Left renal cortex interstitium (tissue), 4 donors: ENCODE measurements at places on chromosomes 5 and 9.

- DNase-seq, result peak; percentile 67
These were observed at the start of gene DAPK1 for GRCh38 chr9:87497604-87498045. TSS of gene DAPK1 (plus strand) at chr9:87497867. CDS start at chr9:87499078, 1,211 bp downstream.

DNA sequence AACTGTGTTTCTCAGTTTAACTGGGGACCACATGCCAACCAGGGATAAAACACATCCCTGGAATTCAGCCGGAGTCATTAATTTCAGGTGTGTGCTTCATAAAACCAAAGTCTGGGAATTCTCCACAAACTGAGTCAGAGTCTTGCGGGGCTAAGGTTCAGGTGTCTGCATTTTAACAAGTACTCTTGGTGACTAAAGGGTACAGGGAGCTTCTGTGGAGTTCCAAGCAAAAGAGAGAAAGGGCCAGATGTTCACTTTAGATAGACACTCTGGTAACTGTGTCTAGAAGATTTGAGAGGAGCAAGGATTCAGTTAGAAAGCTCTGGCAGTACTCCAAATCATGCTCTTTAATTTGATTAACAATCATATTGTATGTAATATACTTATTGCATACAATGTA is 4.0 kb downstream of the NADK2 start:
- DNase-seq, result no peak

DNA sequence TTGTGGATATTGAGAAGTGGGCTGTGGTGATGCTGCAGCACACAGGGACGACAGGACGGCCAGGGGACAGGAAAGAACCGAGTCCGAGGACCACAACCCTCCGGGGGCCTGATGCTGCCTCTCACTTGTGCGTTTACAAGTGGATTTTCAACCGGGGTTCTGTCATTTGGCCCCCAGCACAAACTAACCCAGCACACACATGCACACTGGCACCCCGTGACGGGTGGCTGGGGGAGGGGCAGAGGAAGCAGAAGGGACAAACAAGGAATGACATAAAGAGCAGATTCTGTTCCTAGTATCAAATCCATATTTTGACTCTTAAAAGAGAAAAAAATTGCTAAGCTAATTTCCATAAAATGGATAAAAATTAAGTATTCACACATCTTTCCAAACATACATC is 18.3 kb upstream of the ZFYVE16 start:
- DNase-seq, result no peak

GRCh38 chr5:15371184-15371583 is 128.8 kb upstream of the FBXL7 start:
- no peak for DNase-seq

GRCh38 chr5:115858396-115858795 is 16.7 kb downstream of the AP3S1 start:
- no peak for DNase-seq

GRCh38 chr9:135212961-135213360 is 125.5 kb downstream of the OLFM1 start:
- DNase-seq, result no peak

- no peak for DNase-seq
These were observed 143.1 kb upstream of the RANBP3L start for GRCh38 chr5:36444582-36445418.

- DNase-seq, result no peak
These were observed 7.6 kb downstream of the PCYOX1L start for GRCh38 chr5:149365418-149365817.

DNA sequence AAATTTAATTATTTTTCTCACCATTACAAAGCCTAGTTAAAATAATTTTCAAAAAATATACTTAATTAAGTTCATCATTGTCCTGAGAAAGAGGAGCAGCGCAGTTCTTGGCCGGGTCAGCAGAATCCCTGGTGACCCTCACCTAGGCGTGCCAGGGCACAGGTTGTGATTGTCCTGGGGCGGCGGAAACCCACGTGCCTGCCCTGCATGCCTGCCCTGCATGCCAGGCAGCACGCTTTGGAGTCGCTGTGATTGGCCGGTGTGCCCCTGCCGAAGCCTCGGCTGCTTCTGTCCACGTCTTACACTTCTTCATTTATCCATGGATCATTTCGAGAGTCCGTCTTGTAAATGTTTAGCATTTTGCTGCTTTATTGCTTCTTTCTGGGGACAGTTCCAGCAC is 25.6 kb downstream of the SLC12A2 start:
- DNase-seq, result no peak

GRCh38 chr9:82376677-82377232 is 388.2 kb downstream of the SPATA31D1 start:
- DNase-seq, result no peak

DNA sequence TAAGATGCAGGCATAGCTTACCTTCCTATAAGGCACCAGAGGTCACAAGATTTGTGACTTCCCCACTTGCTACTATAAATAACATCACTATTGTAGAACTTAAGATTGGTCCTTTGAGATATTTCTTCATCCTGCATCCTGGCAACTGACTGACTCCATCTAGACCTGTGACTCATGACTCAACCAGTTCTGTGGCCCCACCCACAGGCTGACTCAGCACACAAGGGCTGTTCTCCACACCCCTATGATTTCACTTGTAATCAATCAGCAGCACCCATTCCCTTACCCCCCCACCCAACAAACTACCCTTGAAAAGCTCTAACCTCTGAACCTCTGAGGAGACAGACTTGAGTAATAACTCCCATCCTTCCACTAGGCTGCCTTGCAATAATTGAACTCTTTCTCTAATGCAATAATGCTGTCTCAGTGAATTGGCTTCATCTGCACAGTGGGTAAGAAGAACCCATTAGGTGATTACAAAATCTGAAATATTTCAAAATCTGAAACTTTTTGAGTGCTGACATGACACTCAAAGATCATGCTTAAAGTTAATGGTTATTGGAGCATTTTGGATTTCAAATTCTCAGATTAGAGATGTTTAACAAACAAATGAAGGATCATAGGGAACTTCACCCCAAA is 296.7 kb downstream of the ARL15 start:
- DNase-seq, result no peak

DNA sequence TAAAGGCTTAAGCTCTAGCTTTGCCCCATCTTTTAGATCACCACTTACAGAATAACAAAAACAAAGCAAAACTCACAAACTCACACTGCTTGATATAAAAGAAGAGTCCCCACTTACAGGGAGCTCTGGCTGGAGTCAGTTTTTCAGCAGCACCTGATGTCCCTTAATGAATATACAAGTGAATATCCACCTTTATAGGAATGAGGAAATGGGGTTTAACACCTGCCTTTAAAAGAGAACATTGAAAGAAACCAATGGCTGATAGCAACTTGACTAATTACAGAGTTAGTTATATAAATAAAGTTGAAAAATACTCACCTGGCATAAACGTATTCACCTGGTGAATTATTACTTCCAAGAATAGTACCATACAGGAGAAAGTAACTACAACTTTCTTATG is 20.7 kb upstream of the PURA start:
- DNase-seq, result no peak

DNA sequence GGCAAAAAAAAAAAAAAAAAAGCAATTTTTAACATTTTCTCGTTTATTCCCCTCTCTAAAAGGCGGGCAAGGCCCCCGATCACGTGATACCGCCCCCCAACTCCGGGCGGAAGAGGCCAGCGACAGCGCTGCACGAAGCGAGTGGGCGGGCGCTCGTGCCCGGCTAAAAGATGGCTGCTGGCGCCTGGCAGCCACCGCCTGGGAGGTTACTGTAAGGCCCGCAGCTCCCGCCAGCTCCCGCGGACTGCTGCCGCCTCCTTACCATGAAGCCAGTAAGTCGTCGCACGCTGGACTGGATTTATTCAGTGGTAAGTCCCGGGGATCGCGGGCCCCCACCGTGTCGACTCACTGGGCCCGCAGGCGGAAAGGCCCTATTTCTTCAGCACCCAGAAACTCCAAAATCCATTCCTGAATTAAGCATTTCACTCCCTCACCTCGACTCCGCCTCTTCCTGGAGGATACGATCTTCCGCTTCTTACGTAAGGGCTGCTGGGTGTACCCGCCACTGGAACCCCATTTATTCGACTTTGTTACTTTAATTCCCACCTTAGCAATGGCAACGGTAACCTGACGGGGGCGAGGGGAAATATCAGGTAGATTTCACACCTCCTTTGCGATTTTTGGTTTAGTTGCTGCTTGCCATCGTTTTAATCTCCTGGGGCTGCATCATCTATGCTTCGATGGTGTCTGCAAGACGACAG is at the start of the genes SMIM27 and TOPORS:
SMIM27 (plus strand) TSS at position 156 of the 701 bp plus-strand sequence; CDS start at position 264, 108 bp downstream.
TOPORS (minus strand) TSS at position 415 of the 701 bp plus-strand sequence; CDS start at position 265, 150 bp downstream.
- peak; percentile 86 for DNase-seq

DNA sequence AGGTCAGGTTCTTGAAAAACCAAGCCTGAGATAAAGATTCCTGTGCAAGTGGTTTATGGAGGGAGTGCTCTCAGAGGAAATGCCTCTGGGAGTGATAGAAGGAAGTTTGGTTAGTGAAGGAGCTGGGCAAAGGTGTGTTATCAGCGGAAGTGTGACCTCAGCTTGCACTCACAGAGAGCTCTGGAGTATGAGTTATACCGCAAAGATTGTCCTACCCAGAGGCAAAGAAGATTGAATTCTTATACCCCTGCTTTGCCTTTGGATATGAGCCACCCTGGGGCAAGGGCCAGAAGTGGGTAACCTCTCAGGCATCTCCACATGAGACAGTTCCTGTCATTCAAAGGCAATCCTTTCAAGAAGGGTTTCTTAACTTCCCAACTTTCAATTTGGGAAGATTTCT is 145.6 kb downstream of the MUSK start:
- no peak for DNase-seq

- peak; percentile 15 for DNase-seq
These were observed 60.3 kb downstream of the MAPKAP1 start for GRCh38 chr9:125646621-125647100.

DNA sequence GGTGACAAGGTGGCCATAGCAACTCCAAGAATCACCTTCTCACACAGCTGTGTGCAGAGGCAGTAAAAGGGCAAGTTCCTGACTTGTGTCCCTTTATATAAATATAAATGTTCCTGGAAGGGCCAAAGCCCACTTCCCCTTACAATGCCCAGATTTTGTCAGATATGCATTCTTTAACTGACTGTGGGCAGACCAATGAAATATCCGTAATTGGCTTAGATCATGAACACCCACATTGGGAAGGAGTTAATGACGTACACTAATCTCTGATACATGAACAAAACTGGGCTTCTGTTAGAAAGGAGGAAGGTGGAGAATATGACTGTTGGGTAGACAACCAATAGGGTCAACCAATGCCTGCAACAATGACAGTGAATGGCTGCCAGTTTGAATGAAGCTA is 397.2 kb upstream of the CLINT1 start:
- DNase-seq, result no peak

GRCh38 chr9:75147638-75148037 is 59.3 kb downstream of the OSTF1 start:
- no peak for DNase-seq

- peak; percentile 85 for DNase-seq
These were observed at the start of gene CNTLN for GRCh38 chr9:17134396-17135294. TSS of gene CNTLN (plus strand) at chr9:17135040. CDS start at chr9:17135066, 26 bp downstream.

DNA sequence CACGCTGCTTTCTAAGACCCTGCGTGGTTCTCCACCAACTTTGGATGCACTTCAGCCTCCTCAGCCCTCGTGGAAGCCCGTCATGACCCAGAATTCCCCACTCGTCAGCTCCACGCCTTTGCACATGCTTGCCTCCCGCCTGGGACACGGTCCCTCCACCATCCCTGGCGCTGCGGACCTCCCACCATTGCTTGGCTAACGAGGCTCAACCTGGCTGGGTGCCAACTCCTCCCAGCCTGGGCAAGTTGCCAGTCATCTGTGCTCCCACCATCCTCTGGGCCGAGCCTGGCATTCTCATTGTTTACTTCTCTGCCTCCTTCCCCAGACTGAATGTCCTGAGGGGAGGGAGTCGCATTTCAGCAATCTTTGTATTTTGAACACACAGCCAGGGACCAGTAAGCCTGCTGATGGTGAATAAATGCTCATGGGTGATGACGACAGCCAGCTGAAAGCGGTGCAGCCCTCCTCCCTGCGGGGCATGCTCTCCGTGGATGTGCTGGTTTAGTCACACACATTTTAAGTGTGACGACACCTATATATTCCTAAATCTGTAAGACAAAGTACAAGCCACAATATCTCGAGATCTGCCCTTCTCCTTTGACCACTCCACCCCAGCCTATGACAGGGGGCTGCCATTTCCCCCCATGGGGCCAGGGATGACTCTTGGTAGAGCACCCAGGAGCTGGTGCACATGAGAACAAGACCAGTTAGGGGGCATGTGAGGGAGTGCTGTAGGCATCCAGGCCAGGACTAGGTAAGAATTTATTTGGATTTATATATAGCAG is 37.6 kb downstream of the ANKRD33B start:
- DNase-seq, result peak; percentile 34

DNA sequence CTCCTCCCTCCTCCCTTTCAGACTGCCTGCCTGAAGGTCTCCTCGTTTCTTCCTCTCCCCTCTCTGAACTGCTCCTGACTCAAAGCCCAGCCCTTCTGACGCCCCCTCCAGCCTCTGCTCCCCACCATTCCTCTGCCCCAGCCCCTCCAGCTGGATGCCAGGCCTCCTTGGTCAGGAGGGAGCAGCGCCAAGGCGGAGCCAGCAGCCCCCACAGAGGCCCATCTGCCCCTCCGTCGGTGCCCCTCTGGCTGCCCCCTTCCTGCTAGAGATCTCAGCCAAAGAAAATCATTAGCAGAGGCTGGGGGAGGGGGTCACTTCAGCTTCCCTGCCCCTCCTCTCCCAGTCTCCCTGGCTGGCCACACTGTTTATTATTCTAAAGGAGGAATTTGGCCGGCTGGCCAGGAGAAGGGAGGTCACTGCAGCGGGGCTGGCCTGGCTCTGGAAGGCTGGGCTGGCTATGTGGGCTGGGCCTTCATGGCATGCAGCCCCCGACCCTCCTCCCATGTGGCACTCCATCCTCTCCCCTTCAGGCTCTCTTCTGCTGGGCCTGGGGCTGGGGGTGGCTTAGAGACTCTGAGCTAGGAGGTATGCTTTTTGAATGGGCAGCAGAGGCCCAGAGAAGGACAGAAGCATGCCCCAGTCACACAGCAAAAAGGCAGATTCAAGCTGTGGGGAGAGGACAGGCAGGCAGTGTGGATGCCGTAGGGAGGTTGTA is 16.9 kb downstream of the PDGFRB start:
- no peak for DNase-seq
